ENCODE measurements at places on chromosomes 6 and 20. TPM values are rescaled to one million over a fixed set of nuclear protein-coding genes. Genes with fewer than 3 reads are reported as not detected.

The MBOAT1 gene
- 47.8 TPM for total RNA-seq

The MARCKS gene
- 64.6 TPM for total RNA-seq

The FRMD1 gene
- not detected for total RNA-seq

GRCh38 chr20:14824996-14825395 lies 487.6 kb upstream of the FLRT3 start:
- H3K4me1 ChIP-seq = no peaks in the 10 kb centered on the region
- H3K4me3 ChIP-seq = no peak overlapping the region
- no peak for DNase-seq
- H3K27me3 ChIP-seq = no peaks in the 10 kb centered on the region
- H3K27ac ChIP-seq = no peak overlapping the region

DNA sequence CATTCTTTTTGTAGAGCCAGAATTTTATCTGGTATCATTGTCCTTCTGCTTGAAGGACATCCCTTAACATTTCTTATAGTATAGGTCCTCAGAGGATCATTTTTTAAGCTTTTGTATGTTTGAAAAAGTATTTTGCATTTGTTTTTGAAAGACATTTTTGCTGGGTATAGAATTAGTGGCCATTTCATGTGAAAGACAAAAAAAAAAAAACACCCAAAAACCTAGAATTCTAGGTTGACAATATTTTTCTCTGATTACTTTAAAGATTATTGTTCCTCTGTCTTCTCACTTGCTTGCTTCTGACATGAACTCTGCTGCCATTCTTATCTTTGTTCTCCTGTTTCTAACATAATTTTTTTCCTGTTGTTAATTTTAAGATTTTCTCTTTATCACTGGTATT lies 75.7 kb upstream of the SLC22A16 start:
- peaks cover 15% of the 10 kb centered on the region for H3K4me1 ChIP-seq
- DNase-seq = no peak
- no peak overlapping the region for H3K4me3 ChIP-seq
- H3K27me3 ChIP-seq = no peaks in the 10 kb centered on the region

- no peaks in the 10 kb centered on the region for H3K27me3 ChIP-seq
- H3K36me3 ChIP-seq = no peaks in the 10 kb centered on the region
- no peaks in the 10 kb centered on the region for H3K4me1 ChIP-seq
- no peak for DNase-seq
- H3K4me3 ChIP-seq = no peak overlapping the region
Observed at GRCh38 chr6:123888771-123889513, 85.3 kb downstream of the NKAIN2 start.

GRCh38 chr20:44644667-44645131 lies 6.8 kb downstream of the ADA start:
- no peak for DNase-seq
- no peaks in the 10 kb centered on the region for H3K36me3 ChIP-seq
- no peaks in the 10 kb centered on the region for H3K27me3 ChIP-seq
- H3K4me1 ChIP-seq = peaks cover 35% of the 10 kb centered on the region

DNA sequence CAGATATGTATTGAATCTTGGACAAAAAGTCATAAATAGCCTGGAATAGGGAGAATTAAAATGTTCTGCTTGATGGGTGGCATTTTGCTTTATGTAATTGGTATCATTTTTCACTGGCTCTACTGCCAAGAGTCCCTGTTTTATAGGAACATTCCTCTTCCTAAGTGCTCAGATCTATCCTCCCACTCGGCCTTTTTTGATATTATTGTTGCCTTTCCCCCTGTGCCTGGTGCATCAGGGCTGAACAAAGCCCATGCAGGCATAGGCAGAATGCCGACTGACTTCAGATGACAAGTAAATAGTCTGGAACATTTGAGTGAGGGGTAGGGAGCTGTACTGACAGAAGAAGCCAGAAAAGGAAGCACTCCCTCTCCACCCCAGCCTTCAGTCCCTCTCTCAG lies 127.0 kb downstream of the PKHD1 start:
- H3K27me3 ChIP-seq = no peaks in the 10 kb centered on the region
- DNase-seq = no peak

Data from Calu3 (cell line).